ENCODE measurements at places on chromosomes 11 and 22.

GRCh38 chr11:35321532-35322317 is 97.6 kb downstream of the SLC1A2 start:
- no peak for DNase-seq

DNA sequence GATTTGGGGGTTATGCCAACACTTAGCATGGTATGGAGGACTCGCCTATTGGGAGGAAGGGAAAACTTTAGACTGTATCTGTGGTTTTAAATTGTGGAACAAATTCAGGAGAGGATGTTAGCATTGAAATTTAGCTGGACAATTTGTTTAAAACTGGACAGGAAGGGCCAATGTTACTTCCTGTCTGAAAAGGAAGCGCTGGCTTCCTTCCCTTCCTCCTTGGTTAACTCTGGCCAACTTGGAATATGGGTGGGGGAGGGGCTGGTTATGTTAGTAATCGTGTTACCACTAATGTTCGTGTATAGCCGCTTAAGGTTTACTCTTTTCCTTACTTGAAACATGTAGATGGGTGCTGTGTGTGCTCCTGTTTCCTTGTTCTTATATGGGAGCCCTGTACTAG is 13.9 kb downstream of the CTNND1 start:
- DNase-seq = no peak

DNA sequence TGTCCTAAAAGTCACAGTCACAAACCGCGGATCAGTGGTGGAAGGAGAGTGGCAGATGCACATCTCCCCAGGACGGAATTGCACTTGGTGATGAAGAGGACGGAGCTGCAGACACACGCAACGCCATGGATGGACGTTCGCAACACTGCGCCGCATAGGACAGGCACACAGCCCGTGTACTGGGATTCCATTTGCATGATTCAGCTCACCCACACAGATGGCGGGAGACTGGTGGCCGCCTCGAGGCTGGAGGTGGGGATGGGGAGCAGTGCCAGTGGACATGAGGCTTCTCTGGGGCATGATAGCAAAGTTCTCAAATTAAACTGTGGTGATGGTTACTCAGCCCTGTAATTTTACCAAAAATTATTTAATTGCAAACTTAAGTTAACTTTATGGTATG is 37.4 kb downstream of the DUSP8 start:
- no peak for DNase-seq

- peak; percentile 24 for DNase-seq
These were observed 126.3 kb downstream of the ARHGAP8 start for GRCh38 chr22:44878483-44879300.

- no peak for DNase-seq
These were observed 23.6 kb downstream of the ZC3H7B start for GRCh38 chr22:41324821-41325528.

GRCh38 chr11:1389932-1390568 is at the start of gene BRSK2:
Gene BRSK2, plus strand, starts transcription at chr11:1389934. Its CDS starts 351 bp downstream, at chr11:1390285.
- DNase-seq = no peak

GRCh38 chr11:116454020-116454645 is 318.7 kb downstream of the BUD13 start:
- no peak for DNase-seq

DNA sequence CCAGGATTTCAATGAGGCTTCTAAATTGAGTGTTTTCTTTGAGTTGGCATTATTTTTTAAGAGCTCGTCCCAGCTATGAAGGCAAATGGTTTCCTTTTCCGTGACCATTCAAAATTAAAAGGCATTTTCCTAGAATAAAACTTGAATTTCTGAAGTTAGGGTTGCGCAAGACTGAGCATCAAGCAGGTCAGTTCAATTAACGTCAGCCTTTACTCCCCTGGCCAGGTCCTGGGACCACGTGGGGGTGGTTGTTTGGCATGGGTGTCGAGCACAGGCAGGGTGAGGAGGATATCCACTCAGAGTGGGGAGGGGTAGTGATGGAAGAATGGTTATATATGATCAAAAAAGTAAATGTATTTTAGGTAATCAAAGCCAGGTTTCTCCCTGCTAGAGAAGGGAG is 43.4 kb upstream of the TSKU start:
- no peak for DNase-seq

DNA sequence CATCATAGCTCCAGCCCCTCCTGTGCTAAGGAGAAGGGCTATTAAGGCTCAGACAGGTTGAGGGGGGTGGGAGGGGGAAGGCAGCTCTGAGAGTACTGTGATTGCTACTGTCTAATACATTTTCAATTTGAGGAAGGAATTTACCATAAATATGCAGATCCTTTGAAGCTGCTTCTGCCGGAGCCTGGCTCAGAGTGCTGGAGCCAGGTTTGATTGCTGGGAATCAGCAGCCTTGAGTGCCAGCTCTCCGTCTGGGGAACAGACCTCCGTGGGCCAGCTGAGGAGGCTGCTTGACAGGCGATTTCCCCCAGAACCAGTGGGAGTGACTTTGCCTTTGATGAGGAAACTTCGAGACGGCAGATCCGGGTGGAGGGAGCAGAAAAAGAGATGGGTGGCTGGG is 141.7 kb upstream of the TBCEL start:
- no peak for DNase-seq

GRCh38 chr11:130773244-130773820 is 142.9 kb downstream of the SNX19 start:
- DNase-seq = no peak

- no peak for DNase-seq
These were observed 305.8 kb upstream of the NCAM1 start for GRCh38 chr11:112655371-112655770.

GRCh38 chr11:115469361-115469760 is 34.9 kb downstream of the CADM1 start:
- DNase-seq = no peak

- DNase-seq = peak; percentile 89
These were observed 864.2 kb downstream of the FAM181B start for GRCh38 chr11:81869351-81870065.

DNA sequence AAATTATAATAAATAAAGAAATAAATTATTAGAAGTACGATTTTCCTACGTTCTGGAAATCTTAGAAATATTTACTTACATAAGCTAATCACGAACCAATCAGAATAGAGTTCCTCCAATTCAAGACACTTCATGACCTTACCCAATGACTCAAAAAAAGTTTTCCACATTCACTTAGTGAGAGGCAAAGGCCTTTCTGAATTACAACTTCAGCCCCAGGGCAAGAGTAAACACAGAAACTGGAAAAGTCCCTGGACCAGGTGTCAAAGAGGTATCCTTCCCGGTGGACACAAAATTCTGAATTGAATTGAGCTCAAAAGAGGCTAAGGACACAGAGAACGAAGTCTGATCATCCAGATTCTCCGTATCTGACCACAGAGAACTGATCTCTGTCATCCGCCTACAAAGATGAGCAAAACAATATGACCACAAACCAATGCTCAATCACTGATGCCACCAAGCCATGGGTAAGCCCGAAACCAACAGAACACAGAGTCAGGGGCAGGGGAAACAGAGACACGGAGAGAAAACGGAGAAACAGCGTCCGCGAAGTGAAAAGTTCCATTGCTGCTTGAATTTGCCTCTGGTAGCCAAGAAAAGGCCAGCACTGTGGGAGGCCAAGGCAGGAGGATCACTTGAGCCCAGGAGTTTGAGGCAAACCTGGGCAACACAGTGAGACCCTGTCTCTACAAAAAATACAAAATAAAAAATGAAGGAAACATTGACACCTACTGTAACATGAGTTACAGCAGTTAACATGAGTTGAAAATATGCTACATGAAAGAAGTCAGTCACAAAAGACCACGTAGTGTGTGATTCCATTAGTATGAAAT is 6.8 kb downstream of the BID start:
- DNase-seq = peak; percentile 82

GRCh38 chr22:26161746-26162145 is 7.5 kb upstream of the SEZ6L start:
- no peak for DNase-seq

GRCh38 chr11:5929571-5930368 is 12.3 kb upstream of the OR56A3 start:
- peak; percentile 25 for DNase-seq

DNA sequence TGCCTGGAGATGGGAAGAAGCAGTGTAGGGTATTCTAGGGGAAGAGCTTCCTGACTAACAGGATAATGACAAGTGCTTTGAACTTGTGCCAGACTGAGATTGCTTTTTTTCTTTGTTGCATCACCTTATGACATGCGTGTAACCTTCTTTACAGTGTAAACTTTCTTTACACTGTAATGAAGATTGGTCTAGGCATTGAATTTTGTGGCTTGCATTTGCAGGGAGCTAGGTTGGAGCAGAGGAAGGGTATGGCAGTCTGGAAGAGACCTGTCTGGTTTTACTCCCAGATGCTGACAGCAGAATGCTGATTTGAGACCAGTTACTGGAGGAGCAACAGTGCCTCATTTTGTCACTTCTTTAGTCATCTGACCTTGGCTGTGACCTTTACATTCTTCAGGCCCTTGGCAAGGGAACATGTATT is 5.6 kb downstream of the DDB2 start:
- no peak for DNase-seq

GRCh38 chr11:121487191-121487590 is 34.4 kb upstream of the SORL1-AS1 start:
- DNase-seq = no peak

DNA sequence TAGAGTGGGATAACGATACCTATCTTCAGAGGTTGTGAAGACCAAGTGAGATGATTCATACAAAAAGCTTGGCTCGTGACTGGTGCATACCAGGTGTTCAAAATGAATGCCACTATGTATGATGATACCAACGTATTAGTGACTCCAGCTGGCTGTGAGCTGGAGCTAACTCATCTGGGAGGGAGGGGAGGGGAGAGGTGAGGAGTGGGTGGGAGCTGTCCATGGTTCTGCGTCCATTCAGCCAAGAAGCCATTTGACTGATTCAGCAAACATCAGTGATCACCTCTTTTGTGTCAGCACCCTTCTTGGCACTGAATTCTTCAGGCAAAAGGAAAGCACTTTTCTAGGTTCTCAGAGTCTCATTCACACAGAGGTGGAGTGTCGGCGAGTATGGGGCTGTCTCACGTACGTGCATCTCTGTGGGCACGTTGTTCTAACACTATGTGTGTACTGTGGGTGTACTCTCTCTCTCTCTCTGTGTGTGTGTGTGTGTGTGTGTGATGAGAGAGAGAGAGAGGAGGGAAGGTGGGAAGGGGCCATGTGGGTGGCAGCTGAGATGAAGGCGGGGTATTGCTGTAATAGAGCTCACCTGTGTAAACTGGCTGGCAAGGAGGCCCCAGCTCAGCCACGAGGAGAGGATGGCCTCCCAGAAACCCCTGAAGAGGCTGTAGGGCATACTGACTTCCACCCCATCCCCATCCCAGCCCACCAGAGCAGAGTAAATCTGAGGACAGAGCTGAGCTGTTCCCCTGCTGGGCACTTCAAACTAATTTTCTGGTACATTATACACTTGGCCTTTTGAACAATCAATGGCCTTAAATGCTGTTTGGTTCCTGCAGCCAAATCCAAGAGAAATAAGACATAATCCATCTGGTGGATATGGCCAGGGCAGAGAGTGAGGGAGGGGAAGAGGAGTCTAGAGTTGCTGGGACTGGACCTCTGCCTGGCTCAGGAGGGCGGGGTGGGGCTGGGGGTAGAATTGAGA is 96.1 kb upstream of the THY1 start:
- no peak for DNase-seq

DNA sequence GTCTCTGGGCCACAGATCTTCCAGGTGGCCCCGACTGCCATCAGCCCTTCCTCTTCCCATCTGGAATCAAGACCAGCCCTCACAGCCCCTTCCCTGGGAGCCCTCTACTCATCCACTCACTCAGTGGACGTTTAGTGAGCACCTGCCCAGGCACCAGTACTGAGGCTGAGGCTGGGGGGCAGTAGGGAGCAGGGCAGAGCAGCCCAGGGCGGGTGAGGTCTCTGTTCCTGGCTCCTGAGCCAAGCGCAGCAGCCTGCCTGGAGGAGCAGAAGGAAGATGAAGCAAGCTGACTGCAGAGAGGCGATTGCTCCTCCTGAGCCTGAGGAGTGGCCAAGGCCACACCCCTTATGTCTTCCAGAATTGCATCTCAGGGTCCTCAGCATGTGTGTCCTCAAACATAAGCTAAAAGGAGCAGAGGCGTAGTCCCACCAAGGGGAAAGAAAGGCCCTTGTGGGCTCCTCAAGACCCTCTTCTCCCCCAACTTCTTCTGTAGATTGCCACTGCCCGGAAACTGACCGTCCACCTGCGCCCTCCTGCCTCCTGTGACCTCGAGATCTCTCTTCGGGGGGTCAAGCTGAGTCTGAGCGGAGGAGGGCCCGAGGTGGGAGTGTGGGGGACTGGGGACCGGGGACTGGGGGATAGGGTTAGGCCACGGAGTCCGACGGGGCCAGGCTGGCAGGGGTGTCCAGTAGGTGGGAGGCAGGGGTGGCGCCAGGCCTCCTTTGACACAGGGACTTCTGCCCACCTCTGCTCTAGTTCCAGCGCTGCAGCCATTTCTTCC is 5.8 kb downstream of the MAPK8IP2 start:
- peak; percentile 56 for DNase-seq

DNA sequence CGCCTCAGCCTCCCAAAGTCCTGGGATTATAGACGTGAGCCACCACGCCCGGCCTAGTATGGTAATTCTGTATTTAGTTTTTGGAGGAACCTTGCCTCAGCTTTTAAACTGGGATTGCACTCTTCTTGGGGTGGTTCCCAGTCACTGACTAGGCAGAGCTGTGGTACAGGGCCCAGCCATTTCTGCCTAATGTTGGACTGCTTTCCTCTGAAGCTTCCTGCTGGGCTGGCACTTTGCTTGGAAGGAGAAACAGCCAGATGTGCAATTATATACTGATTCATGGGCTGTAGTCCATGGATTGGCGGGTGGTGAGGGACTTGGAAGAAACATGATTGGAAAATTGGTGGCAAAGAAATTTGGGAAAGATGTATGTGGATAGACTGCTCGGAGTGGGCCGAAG is 17.6 kb upstream of the MCHR1 start:
- DNase-seq = no peak

- DNase-seq = no peak
These were observed 137.6 kb downstream of the TEAD1 start for GRCh38 chr11:12811861-12812260.

DNA sequence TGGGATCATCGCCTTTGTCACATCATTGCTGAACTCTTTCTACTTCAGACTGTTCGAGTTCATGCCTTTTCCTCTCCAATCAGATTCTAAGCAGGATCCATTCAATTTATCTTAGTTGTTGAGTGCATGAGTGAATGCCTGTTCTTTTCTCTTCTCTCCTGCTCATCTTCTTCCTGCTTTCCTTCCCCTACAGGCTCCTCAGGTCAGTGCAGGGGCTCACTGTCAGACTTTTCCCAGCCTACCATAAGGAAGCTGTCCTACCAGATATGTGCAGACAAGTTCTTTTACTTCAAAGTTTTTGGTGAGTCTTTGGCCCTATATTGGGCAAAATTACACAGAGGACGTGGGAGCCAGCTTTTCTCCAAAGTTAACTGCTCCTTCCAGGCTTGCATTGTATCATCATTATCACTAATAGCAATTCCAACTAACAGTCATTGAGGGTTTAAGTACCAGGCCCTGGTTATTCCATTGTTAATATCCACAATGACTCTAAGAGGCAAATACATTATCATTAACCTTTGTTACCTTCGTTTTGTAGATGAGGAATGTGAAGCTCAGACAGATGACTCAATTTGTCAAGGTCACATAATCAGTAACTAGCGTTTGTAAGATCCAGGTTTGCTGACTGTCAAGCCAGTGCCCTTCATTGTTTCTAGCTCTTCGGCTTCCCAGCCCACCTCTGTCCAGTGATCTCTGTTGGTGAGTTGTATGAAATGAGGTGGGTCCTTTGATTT is 30.4 kb downstream of the OR6Q1 start:
- no peak for DNase-seq

- DNase-seq = no peak
These were observed 44.5 kb downstream of the PARVB start for GRCh38 chr22:44068422-44069191.

GRCh38 chr11:104700609-104701008 is 197.7 kb downstream of the CASP12 start:
- no peak for DNase-seq
